ENCODE measurements at places on chromosomes 6 and 20.

DNA sequence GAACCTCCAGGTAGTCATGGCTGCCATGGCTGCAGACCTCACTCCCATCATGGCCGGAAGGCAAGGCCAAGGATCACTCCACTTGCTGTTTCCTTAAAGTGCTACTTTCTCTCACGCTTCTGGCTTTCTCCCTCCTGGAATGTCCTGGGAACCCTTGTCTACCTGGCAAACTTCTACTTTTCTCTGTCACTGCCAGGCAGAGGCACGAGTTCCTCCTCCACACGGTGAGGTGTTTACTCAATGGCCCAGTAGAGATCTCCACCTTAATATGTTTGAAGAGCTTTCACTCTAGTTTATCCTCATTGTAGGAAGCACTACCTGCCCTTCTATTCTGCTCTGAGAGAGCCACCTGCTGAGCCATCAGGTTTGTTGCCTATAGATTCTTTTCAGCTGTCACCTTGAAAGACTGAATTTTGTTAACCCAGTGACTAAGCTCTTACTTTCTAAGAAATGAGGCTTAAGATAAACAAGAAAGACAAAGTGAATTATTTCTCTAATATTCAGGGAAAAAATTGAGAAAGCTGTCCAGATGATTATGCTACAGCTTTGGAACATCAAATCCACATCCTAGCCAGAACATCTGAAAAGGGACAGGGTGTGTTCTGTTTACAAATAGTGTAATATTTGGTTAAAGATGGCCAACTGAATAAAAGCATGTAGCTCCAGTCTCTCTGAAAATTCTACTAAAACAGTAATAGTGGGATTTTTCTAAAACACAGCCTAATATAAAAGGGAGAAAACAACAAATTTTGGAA is 54.9 kb downstream of the PLAGL1 start:
- no peak for DNase-seq

DNA sequence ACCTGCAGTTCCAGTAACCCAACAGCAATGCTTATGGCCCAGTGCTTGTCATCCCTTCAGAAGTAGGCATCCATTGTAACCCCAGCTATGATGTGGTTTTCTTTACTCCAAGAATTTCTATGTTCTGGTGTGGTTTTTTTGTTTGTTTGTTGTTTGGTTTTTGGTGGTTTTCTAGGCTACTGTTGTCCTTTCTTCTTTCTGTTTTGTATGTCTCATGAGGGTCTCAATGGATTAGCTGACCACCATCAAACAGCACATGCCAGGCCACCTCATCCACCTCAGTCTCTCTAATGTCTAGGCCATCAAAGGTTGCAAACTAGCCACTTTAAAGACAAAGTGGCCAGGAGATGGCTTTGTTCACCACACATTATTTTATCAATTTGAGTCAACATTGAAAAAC is 59.4 kb upstream of the TMEM30A start:
- DNase-seq = no peak

DNA sequence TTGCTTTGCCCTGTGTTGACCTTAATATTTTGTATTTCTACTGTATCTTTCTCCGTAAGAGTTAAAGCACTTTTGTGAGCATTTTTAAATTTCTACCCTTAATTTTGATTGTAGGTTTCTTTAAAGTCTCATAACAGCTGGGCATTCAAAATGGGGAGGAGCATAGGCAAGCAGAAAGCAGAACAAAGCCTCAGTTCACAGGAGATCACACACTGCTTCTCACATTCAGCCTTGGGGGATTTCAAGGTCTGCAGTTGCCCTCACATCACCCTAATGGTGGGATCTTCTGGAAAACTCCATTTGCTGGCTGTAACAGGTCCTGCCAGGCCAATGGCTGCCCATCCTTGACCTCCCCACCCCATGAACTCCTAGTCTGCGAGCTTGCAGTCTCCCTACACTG is 292.9 kb downstream of the PHACTR1 start:
- no peak for DNase-seq

DNA sequence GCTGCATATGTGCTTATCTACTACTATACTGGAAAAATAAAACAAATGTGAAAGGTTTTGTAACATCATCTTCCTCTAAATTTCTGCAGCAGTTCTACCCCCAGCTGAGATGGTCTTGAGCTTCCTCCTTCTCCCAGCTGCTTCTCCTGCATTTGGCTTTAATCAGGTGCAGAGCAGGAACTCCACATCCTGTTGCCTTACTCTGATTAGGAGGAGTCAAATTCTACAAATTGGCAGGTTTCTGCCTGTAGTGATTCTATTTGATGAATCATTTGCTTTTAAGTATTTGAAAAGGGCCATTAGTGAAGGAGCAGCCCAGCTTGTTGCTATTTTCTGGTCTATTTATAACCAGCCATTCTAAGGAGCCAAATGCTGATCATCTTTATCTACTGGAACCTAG is 224.5 kb downstream of the GMDS start:
- no peak for DNase-seq

DNA sequence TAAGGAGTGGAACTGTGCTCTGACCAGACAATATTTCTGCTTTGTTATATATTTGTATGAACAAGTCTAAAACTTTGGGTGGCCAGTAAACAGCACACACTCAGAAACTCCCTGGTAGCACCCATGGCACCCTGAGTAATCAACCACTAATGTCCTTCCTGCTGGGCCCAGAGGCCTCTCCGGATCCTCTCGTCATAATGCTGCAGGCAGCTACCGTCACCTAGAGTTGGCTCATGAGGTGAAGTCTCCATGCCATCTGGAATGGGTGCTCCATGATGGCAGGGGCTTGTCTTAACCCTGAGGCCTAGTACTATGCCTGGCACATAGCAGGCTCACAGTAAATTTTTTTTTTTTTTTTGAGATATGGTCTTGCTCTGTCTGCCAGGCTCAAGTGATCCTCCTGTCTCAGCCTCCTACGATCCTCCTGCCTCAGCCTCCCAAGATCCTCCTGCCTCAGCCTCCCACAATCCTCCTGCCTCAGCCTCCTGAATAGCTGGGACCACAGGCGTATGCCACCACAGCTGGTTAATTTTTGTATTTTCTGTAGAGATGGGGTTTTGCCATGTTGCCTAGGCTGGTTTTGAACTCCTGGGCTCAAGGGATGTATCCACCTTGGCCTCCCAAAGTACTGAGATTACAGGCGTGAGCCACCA is 3.0 kb upstream of the SDCBP2 start:
- DNase-seq = no peak

DNA sequence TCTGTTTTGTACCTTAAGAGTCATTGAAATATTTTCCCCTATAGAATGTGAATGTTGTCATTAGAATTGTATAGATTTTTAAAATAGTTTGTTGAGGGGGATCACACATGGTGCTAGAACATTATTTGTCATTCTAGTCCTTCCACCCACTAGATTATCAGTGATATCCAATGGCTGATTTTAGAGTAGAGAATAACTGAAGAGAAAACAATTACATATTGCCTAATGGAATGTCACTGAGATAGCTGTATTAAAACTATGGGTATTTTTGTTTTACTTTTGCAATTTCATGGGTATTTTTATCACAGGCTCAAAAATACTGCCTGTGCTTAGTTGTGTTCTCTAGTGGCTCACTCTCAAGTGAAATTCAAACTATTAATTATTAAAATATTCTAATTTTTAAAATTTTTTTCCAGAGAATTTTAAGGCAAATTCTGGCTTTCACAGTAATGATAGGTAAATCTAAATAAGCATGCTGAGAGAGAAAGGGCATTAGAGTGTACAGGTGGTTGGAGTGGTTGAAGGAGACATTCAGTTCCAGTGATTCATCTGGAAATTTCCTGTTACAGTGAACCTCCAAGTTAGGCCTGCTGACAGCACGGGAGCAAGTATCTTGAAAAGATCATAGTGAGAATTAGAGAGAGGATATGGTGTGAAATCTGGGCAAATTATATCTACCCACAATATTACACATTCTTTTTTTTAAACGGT is 399.6 kb downstream of the NKAIN2 start:
- no peak for DNase-seq

GRCh38 chr6:122790423-122791309 is 1.6 kb downstream of the SMPDL3A start:
- DNase-seq = no peak

Measured in stimulated activated CD4-positive, alpha-beta T cell treated with anti-CD3 and anti-CD28 coated beads, Interleukin-15, amount 100 ng/mL, for 48 hours (primary cell).